ENCODE measurements at places on chromosomes 6 and 20.
A peak's percentile ranks its signal among the peaks of the same experiment; 100 is the strongest.

DNA sequence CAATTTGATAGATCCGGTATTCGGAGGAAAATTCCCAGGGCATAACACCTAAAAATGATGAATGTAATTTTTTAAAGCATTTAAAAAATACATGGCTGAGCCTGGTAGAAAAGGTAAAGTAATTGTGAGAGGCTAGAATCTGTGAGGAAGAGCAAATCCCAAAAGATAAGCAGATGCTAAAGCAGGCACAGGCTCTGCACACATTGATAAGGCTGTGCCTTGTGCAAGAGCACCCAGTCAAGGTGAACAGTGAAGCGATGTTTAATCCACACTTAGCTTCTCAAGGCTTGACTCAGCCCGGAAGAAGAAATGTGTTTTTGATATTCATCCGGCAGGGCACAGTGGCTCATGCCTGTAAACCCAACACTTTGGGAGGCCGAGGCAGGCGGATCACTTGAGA lies 5.1 kb upstream of the EPB41L2 start:
- no peak for DNase-seq

DNA sequence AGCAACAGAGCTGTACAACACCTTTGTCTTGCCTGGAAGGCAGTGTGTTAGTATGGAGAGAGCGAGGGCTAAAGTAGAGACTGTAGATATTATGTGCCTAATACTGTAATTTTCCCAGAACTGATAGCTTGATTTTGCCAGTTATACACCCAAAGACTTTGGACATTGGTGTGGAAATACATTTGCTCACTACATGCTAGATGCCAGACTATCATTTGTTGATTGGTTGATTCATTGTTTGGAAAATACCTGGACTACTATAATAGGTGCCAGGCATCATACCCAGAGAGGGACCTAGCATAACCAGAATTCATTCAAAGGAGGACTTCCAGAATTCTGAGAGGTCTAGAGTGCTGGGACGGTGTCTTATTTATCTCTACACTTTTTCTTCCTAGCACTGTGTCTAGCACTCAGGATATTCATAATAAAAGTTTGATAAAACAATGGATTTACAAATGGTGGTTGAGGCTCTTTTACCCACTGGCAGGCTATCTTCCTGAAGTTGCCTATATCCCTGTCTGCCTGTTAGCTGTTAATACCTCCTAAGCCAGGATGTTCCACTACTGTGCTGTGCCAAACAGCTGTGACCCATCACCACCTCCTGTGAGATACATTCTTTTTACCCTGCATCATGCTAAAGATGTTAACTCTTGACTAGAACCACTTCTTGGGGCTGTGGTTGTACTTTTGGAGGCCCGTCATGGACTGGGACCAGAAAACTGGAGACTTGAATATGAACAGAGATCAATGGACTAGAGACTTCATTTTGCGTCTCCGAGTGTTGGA lies 72.2 kb upstream of the FUCA2 start:
- DNase-seq: no peak

DNA sequence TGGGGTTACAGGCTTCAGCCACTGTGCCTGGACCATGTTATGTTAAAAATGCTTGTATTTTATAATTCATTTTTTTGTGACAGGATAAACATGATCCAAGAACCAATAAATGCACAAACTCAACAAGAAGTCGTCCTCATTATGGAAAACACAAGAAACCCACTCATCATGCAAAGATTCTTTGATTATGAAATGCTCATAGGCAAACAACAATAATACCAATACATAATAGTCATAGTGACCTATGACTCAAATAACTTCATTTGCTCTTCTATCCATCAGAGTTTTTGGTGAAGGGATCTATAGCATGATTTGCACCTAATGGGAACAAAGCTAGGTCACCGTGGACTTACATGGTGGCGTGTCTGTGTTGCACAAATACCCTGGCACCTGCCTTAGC lies 217.1 kb upstream of the THEMIS start:
- DNase-seq: no peak

DNA sequence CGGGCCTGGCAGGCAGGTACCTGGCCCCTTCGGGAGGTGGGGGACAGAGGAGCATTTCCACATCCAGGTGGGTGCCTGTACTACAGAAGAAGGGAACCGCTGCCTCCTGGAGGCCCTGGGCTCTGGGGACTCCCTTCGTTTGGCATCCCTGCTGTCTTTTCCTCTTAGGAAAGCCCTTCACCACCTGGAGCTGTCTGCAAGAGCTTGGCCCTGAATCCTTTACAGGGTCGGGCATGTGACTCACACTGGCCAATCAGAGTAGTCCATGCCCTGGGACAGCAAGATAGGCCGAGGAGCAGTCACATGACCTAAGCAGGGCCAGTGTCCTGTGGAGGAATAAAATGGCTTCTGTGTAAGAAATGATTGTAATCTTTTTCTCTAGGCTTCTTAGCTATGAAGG lies 224.9 kb downstream of the ANKRD60 start:
- DNase-seq: no peak

- DNase-seq: no peak
Observed at GRCh38 chr20:48621376-48622078, 206.3 kb downstream of the PREX1 start.

DNA sequence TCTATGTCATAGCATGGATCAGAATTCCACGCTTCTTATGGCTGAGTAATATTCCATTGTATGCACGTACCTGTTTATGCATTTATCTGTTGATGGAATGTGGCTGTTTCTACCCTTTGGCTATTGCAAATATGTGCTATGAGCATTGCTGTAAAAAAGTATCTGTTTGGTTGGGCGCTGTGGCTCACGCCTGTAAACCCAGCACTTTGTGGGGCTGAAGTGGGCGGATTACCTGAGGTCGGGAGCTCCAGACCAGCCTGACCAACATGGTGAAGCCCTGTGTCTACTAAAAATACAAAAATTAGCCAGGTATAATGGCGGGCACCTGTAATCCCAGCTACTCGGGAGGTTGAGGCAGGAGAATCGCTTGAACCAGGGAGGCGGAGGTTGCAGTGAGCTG lies 182.4 kb downstream of the BCAS1 start:
- DNase-seq: no peak

- peak; percentile 81 for DNase-seq
Observed at GRCh38 chr6:159151266-159151855, 17.8 kb upstream of the FNDC1 start.

- no peak for DNase-seq
Observed at GRCh38 chr6:30150671-30151395, 10.2 kb downstream of the TRIM10 start.

GRCh38 chr6:166471797-166472260 lies 89.1 kb upstream of the MPC1 start:
- no peak for DNase-seq

GRCh38 chr6:75794351-75794846 lies 45.4 kb downstream of the MYO6 start:
- no peak for DNase-seq

GRCh38 chr20:46704714-46705377 lies 4.6 kb upstream of the SLC2A10 start:
- DNase-seq: no peak

DNA sequence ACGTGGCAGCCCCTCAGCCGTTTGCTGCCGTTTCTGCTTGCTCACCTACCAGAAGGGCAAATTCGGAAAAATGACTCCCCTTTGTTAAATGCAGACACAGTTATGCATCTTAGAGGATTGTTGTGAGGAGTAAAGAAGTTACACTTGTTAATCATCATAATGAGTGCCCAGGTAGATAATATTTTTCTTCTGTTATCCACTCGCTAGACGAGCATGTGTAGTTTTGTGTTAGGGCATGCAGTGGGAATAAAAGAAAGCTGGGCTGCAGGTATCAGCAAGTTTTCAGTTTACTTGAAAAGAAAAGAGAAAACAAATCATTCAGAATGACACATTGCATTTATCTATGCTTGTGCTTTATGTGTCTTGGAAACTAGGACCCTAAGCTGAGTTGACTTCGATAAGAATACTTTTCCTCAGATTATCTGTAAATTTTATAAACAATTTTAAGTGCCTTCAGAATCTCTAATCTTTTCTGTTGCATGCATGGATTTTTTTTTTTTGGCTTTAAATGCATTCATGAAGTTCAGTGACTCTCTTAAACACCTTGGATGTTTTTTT lies 365.3 kb downstream of the QKI start:
- no peak for DNase-seq

GRCh38 chr20:25246182-25246999 lies 1.5 kb upstream of the PYGB start:
- DNase-seq: no peak

DNA sequence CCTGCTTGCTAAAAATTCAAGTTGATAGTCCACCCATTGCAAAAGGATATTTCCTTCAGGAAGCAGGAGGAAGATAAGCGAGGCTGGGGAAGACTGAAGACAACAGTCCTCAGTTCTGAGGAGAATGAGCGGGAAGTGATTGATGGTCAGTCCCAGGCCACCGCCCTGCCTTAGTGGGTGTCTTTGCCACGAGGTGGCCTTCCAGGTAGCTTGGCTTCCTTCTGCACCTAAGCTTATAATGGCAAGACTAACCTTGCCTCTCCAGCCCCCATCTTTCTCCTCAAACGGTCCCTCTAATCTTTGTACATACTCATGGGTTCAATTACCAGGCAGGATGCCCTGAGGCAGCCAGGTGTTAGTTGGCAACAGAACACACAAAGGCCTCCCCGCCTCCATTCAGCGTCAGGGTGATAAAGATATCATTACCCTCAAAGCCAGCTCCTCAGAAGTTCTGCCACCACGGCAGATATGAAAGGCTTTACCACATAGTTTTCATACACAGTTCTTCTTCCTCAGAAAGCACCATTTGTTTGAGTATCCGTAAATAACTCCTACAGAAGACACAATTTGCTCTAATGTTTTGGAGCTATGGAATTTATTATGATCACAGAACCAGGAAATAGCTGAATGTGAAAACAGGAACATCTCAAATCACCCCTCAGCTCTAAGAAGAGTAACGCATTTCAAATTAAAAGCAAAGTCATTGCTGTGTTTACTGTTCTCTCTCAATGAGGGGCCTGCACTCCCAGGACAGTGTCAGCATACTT lies 249.4 kb downstream of the ATXN1 start:
- DNase-seq: no peak

GRCh38 chr20:51431321-51431720 lies 111.2 kb downstream of the NFATC2 start:
- no peak for DNase-seq

- no peak for DNase-seq
Observed at GRCh38 chr6:88848870-88849269, 114.5 kb downstream of the RNGTT start.

DNA sequence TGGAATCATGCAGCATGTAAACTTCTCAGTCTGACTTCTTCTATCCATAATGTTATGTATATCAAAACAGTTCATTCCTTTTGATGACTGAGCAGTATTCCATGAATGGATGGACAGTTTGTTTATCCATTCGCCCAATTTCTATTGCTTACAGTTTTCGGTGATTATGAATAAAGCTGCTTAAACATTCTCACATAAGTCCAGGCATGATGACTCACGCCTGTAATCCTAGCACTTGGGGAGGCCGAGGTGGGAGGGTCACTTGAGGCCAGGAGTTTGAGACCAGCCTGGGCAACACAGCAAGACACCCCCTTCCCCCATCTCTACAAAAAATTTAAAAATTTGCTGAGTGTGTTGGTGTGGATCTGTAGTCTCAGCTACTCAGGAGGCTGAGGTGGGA lies 22.9 kb upstream of the HMGA1 start:
- DNase-seq: no peak

- DNase-seq: peak; percentile 64
Observed at GRCh38 chr20:62997417-62998035, 9.2 kb downstream of the BHLHE23 start.

DNA sequence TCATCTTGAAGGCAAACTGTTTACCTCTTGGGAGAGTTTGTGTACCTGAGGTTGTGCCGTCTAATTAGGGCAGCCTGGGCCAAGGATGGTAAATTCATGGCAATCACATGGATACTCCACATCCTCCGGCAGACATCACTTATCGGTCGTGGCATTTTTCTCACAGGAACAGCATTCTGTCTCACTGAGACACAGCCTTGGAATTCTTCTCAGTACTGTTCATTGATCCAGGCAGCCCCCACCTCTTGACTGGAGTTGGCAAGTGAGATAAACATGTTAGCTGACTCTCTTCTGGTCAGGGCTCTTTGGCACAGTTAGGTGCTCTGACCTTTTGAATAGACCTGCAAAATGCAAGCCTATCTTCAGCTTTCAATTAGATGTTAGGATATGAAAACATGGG lies 511.4 kb upstream of the FLRT3 start:
- no peak for DNase-seq

DNA sequence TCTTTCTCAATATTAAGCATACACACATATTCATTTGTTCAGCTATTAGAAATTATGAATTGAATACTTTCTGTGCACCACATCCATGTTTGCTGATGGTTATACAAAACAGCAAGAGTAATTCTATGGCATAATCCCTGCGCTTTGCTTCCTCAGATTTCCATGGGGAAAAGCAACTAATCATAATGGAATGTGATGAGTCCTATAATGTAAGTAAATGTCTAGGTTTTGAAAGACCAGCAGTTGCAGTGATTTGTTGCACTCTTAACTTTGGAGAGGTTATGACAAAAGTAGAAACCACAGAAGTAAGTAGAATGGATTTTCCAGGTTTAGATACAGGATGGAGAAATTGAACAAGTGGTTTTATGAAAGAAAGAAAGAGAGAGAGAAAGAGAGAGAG lies 652.1 kb downstream of the CBLN4 start:
- no peak for DNase-seq

- no peak for DNase-seq
Observed at GRCh38 chr20:52231230-52231746, 39.7 kb upstream of the ZFP64 start.

DNA sequence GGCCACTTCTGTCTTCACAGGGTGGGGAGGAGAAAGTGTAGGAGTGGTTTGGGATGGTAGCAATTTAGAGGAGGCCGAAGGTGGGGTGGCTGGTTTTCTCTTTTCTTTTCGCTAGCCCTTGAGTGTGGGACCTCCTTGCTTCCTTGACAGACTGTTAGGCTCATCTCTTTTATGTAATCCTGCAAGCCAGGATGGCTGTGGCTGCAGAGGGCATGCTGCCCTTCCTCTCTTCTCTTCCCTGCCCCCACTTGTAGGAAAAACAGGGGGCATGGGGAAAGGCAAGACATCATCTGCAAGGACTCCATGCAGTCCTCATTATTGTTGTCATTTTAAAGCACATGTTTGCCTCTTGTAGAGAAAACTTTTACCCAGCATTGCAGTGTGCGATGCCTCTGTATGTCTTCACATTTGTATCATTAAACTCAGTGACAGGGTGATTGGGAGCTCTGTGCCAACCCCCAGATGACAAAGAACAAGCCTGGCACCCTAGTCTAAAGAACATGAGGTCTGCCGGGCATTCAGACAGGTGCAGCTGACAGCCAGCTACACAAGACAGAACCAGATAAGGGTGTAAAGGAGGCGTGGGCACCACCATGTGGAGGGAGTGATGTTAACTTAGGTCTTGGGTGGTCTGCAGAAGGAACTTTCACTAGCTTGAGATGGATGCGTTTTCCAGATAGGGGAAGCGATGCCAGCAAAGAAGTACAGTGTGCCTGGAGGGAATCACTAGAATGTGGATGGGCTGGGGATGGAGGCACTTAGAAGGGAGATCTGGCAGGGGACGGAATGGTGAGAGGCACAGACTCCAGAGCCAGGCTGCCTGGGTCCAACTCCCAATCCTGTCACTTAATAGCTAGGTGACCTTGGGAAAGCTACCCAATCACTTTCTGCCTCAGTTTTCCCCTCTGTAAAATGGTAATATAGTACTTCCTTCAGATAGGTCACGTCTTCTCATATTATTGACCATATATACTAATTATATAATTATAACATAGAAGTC lies 207.6 kb downstream of the TBC1D7 start:
- DNase-seq: no peak

GRCh38 chr6:161353208-161353613 lies 79.3 kb upstream of the AGPAT4 start:
- DNase-seq: peak; percentile 46

GRCh38 chr6:142819603-142820337 lies 125.2 kb downstream of the HIVEP2 start:
- DNase-seq: peak; percentile 69

GRCh38 chr6:45630801-45631200 lies 253.1 kb upstream of the SUPT3H start:
- no peak for DNase-seq

All from suppressor macrophage treated with lipopolysaccharide for 1 hour (primary cell).